ENCODE measurements at places on chromosomes 2 and 18.

DNA sequence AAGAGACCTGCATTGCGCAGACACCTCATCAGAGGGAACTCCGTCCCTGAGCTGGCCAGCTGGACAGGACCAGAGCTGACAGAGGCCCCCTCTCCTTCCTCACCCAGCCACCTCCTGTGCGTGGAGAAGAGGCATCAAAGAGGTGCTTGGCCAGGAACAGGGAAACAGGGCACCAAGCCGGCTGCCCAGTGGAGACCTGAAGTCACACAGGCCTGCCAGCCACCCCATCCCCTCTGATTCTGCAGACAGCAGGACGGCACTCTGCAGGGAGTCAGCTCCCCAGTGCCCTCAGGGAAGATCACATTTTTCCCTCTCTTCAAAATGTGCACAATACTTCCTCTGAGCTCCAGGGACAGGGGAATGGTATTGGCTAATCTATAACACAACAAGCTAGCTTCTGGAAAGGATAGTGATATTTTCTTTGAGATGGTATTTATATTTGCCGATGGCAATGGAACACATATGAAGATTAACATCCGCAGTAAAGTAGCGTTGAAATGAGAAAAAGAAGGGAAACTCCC lies 30.5 kb downstream of the SLC1A4 start:
- no peak for DNase-seq

- DNase-seq, result no peak
These were observed 12.1 kb downstream of the ACTR3 start for GRCh38 chr2:113901943-113902342.

DNA sequence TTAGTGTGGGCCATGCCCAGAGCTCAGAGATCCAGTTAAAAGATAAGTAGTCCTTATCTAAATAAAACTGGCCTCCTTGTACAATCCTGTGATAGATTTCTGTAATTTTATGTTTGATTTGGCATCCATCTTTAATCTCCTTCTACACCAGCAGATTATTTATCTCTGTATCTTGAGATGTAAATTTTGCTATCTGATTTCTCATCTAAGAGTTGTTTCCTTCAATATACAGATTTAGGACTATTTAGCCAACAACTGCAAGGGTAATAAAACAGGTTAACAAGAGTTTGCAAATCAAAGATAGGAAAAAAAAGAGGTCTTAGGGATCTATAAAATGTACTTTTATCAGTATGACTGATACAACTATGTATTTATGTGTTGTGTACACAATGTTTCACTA lies 68.6 kb upstream of the ABCA12 start:
- DNase-seq, result no peak

- DNase-seq, result no peak
These were observed 56.1 kb upstream of the CDCA7 start for GRCh38 chr2:173298536-173299097.

DNA sequence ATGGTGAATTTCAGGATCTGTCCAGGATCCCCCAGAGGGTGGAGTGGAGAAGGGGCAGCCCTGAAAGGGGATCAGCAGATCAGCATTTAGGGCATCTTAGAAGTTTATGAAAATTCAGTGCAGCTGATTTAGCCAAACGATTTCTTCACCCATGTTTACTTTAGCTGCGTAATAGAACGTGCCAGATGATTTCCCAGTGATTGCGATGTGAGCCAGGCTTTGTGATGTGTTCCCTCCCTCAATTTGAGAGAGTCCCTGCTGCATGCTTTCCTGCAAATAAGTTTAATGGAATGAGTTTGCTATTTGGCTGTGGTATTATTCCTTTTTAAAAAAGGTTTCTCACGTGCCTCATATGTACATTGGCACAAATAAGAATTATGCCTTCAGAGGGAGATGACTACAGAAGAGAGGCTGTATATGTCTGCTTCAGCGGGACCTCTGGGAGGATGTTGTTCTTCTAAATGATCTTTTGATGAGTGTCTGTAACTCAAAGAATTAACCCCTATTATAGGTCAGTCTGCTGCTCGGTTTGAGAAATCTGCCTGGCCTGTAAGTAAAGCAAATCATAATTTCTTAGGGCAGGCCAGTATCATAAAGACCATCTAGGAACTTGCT lies 111.9 kb downstream of the MRO start:
- no peak for DNase-seq

DNA sequence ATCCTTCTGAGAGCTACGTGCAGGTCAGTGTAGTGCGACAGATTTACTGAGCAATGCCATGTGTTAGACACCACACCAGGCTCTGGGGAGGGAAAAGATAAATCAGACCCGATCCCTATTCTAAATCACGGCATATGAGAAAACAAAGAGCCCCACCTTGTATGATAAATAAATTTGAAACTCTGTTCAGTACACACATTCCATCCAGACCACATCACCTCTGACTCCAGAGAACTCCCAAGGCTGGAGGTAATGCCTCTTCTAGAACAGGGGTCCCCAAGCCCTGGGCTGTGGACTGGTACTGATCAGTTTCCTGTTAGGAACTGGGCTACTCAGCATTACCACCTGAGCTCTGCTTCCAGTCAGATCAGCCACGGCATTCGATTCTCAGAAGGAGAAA lies 77.3 kb downstream of the QPCT start:
- no peak for DNase-seq

DNA sequence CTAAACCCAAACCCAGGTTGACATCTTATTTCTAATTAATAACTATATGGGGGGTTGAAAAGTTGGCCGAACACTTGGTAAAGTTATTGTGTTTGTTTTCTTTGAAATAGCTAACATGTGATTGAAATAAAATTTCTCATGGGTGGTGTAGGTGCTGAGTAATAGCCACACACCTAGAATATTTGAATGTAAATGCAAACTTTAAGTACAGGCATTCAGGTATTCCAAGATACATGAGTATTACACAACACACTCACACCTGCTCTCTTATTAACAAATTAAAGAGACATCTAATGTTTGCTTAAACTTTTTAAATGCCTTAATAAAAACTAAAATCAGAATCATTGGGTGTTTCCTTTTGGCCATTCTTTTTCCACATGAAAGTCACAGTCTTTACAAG lies 165.5 kb downstream of the EHBP1 start:
- DNase-seq, result no peak

DNA sequence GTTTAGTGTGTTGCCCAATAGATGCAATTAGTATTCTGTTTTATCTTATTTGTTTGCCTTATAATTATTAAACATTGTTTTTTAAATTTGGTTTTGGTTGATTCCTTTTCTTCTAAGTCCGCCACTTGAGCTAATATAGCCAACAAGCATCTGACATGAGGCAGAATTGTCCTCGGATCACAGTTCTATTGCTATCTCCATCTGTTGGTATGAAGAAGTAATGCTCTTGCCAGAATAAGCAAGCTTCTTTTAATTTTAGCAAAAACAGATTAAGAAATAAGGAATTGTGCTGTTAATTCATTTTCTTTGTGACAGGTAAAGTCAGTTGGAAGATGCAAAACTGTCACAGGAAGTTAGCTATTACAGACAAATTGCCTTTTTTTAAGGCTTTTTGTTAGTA lies 54.3 kb downstream of the R3HDM1 start:
- DNase-seq, result no peak

DNA sequence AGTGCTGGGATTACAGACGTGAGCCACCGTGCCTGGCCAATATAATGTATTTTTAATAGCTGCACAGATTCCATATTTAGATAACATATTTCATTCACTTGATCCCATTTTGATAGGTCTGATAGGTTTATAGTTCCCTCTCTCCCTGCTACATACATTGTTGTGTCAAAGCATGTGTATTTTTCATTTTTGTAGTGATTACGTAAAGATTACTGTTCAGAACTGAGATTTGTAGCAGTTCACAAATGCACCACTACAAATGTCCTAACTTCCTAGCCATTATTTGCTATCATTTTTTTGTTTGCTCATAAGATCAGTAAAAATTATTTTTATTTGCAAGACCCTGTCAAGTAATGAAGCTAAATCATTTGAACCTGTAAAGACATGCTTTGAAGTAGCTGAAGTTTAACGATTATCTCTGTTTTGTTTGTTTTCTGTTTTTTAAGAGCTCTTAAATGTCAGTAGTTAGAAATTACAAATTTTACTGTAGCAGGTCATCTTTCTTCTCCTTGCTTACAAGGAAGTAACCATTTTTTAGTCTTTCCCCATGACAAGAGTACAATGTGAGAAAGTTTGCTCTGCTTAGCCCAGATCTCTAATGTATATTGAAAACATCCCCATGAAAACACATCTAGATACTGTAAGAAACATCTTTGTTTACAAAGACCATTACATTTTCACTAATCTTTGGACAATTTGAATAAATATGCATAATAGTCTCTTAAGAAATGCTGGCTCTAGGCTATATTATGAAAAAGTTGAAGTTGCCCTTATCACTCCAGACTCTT lies 54.1 kb downstream of the EML4 start:
- DNase-seq, result no peak

GRCh38 chr18:10804126-10804525 lies 278.3 kb downstream of the NAPG start:
- DNase-seq, result no peak

DNA sequence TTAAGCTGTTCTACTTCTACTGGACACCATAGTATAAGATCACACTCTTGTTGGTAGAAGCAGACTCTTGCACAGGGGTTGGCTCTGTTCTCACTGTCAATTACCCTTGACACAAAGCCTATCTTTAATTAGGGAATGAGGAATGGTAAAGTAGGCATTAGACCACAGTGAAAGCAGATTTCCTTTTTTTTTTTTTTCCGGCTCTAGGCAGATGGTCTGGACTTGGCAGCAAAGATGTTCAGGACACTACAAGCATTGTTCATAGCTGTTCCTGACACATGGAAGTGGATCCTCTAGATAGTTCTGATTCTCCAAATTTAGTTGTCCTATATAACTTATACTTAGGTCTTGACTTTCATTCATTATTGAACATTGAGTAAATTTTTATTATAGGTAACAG lies 672.2 kb upstream of the CELF4 start:
- no peak for DNase-seq

DNA sequence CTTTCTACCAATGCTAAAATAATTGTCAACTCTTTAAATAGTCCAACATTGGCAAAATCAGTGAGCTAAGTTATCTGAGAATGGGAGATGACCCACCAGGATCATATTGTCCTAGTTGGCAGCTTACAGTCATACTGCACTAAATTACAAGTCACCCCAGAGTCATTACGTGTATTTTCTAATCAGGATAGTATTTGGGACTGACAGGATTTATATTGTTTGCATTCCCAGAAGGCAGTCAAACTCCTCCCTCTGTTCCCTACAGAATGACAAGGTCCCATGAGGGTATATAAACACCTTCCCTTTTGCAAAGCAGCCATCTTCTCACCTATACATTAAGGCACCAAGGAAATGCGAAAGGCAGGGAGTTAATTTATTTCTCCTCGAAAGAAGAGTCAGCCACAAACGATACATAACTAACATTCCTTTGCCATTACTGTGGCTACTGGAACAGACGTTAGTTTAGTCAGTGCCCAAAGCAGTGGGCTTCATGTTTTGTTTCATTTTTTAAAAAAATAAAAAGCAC lies 125.3 kb downstream of the ANTXR1 start:
- DNase-seq, result no peak

- no peak for DNase-seq
These were observed 6.5 kb upstream of the KCNG2 start for GRCh38 chr18:79790996-79791972.

All from activated T-helper 2 cell treated with anti-CD3 and anti-CD28 coated beads, Interferon-gamma antibody, Interleukin-2, Interleukin-4, amounts not matched to agents 10 μg/mL and 5 μg/mL and 100 μg/mL, durations not matched to agents 14 hours and 24 hours and 36 hours (primary cell).